ENCODE measurements at places on chromosomes 2 and 18.

GRCh38 chr18:11688972-11689668 lies at the start of gene GNAL:
TSS of gene GNAL (plus strand) at chr18:11689264. CDS start at chr18:11689564, 300 bp downstream.
- DNase-seq: no peak

DNA sequence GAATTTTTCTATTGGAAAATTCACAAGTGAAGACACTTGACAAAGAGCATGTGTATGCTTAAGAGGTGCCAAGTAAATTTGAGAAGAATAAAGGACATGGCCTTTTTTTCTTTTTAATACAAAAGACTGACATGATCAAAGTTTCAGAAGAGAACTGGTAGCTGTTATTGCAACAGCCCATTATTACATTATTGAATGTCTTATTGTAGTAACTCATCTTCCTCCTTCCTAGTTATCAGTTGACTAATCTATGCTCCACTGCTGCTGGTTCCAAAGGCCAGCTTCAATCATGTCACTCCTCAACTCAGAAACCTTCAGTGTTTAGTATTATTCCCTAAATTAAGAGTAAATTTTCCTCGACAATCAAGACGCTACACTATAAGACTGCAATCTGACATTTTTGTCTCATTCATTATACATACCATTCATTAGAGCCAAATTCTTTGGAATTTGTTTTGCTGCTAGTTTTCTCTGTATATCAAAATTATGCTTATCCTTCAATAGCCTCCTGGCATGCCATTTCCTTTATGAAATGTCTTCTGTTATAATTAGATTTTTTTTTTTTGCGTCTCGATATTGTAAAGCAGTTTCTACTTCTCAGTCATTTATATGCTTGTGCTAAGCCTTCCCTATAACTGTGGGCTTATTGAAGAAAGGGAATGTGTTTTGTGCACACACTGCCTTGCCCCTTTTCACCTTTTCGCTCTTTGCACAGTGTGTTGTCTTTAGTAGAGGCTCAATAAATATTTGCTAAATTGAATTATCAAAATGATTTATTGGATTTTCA lies 27.9 kb downstream of the ITGA4 start:
- DNase-seq: no peak

- no peak for DNase-seq
Measured at GRCh38 chr2:224951723-224952481, 90.4 kb downstream of the DOCK10 start.

DNA sequence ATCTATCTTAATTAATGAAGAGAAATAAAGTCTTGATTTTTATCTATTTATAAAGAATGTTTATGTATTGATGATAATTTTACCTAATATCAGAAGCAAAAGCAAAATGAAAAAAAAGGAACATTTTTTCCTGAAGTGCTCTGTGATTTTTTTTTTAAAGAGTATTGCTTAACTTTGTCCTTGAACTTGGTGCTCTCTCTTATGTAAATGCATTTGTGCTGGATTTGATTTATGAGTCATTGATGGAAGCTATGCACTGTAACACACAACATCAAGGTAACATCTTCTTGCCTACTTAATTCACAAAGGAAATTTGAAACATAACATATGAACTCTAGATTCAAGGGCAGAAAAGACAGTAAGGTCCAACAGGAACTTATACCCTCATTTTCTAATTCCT lies 312.9 kb upstream of the CDH19 start:
- no peak for DNase-seq

- no peak for DNase-seq
Measured at GRCh38 chr18:54906331-54907185, 52.7 kb downstream of the CCDC68 start.

DNA sequence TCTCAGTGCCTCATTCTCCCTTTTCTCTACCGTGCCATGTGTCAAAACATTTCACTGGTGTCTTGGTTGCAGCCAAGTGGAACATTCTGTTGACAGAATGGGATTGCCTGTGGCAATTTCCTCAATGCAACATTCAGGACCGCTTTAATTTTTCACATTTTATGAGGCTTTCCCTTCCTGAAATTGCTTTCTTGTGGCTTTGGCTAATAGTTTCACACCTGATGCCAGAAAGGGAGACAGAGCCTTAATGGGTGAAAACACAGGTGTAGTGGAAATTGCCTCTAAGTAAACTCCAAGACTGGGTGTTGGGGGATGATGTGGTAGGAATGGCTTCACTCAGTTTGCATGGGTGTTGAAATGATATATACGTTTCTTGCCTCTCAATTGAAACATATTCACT lies 278.3 kb downstream of the TSN start:
- no peak for DNase-seq

DNA sequence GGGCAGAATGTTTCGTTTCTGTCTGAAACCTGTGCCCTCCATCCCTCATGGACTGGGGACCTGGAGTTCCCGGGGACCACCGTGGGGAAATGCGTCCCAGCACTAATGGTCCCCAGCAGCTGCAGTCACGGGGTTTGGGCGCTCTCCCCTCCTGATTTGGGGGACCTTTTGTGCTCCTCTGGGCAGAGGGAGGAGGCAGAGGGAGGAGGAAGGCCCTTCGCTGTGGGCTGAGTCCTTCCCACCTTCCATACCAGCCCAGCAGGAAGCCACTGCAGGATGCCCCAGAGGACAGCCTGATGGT lies 3.2 kb downstream of the GPR35 start:
- no peak for DNase-seq

DNA sequence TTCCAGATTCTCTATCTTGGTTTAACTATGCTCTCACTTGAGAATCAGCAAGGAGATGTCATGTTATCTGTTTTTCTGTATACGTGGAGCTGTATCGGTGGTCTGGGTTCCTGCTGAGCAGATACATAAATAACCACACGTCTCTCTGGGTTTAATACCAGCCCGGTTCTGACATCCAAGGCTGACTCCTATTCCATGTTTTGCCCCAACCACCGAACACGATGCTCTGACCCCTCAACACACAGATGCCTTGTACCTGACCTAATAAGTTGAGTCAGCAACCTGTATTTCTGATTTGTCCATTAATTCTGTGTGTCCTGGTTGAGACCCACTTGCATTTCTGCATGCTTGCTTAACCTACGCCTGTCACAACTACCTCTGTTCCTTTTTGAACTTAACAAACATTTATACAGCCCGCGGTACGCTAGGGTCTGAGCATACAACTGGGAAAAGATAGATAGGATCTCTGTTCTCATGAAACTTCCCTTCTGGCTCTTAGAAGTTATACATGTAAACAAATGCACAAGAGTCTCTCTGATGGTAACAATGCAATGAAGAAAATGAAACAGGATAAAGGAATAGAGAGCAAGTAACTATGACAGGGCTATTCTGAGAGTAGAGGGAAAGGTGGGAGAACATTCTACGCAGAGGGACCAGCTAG lies 480.4 kb downstream of the PARD3B start:
- no peak for DNase-seq

GRCh38 chr2:172863341-172863740 lies 127.7 kb downstream of the RAPGEF4 start:
- no peak for DNase-seq

DNA sequence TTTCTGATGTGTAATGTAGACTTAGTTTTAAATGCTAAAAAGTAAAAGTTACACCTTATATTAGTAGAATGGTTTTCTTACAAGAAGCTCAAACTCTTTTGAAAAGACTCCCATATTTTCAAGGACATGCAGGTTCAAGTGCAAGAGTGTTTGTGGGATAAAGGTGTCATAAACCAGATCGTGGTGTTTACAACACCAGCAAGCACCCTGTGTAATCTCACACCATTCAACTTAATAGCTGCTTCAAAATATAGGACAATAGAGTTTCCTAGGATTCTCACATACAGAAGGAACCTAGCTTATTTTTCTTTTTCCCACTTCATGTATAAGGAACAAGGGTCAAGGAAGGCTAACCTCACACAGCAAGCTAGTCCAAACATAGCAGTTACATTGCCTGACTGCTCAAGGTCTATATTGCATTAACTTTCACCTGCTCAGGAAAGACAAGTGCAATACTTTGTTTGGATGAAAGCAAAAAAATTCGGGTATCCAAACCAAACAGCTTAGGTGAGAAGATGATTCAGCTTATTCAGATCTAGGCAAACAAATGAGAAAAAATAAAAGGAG lies 172.3 kb downstream of the IKZF2 start:
- no peak for DNase-seq

- DNase-seq: no peak
Measured at GRCh38 chr2:86249579-86250391, 50.5 kb downstream of the MRPL35 start.

DNA sequence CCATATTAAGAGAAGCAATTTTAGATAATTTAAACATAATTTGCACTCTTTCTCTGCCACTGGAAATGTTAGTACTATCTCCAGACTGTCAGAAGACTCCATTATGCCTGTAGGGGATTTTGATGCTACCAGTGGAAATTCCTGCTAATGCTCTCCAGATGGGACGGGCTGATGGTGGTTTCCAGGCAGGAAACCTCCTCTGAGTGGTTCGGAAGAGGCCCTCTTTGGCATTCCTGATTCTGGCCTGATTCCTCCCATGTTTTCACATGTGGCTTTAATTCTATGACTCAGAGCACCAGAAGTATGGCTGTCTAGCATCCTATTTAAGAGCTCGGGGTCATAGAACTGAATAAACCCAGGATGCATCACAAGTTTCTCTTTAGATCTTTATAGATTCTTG lies 70.9 kb upstream of the ST6GAL2 start:
- DNase-seq: no peak

GRCh38 chr2:176744146-176744545 lies 468.4 kb upstream of the HNRNPA3 start:
- DNase-seq: no peak

DNA sequence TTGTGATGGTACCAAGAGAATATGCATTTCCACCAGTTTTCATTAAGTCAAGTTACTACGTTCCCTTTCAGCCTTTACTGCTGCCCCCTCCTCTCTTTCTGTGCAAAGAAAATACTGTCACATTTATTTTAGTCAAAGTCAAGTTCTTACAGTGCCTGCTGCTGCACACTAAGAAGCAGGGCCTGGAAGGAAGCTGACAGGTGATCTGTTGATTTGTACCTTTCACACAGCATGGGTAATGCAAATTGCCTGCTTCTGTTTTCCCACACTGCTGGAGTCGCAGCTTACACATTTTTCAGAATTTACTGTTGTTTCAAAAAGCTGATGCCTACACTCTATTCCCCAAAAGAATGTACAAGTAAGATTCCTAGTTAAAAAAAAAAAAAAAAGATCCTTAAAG lies 48.7 kb upstream of the CD226 start:
- no peak for DNase-seq

DNA sequence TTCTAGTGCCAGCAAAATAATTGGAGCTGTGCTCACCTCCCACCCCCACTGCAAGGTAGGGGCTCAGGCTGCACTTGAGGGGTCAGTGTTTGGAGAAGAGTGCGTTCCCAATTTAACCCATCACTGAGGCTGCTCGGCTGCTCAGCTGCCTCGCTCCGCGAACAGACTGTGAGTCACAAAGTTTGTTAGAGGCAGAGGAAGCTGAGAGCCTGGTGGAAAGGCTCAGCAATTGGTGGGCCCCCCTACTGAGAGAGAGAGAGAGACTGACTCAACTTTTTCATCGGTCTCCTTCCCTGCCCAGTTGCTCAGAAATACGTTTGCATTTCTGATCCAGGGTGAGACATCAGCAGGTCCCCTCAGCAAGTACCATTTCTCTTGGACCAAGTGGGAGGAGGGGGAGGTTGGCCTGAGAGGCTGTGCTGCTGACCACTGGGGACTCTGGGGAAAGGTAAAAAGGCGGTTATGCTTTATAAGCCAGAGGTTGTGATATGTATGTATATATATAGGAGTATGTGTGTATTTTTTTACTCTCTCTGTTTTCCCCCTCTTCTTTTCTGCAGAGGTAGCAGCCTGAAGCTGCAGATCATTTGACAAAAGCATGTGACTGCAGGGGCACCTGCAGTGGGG lies 1.5 kb downstream of the EFR3B start:
- no peak for DNase-seq

Data from esophagus squamous epithelium (tissue), 5 donors.